ENCODE measurements at places on chromosomes 11 and 22. TPM values are rescaled to one million over a fixed set of nuclear protein-coding genes. Genes with fewer than 3 reads are reported as not detected.
A peak's percentile ranks its signal among the peaks of the same experiment; 100 is the strongest.

P2RY2 gene
- total RNA-seq = 5.6 TPM

PGA5 gene
- total RNA-seq = not detected

DRICH1 gene
- not detected for total RNA-seq

RAC2 gene
- 122 TPM for total RNA-seq

MS4A14 gene
- not detected for total RNA-seq

APBB1 gene
- total RNA-seq = 48.0 TPM

APOA1 gene
- total RNA-seq = not detected

CTR9 gene
- 33.2 TPM for total RNA-seq

UCP2 gene
- 16.5 TPM for total RNA-seq

- no peak for DNase-seq
These were observed 10.6 kb upstream of the SPI1 start for GRCh38 chr11:47388697-47389576.

DNA sequence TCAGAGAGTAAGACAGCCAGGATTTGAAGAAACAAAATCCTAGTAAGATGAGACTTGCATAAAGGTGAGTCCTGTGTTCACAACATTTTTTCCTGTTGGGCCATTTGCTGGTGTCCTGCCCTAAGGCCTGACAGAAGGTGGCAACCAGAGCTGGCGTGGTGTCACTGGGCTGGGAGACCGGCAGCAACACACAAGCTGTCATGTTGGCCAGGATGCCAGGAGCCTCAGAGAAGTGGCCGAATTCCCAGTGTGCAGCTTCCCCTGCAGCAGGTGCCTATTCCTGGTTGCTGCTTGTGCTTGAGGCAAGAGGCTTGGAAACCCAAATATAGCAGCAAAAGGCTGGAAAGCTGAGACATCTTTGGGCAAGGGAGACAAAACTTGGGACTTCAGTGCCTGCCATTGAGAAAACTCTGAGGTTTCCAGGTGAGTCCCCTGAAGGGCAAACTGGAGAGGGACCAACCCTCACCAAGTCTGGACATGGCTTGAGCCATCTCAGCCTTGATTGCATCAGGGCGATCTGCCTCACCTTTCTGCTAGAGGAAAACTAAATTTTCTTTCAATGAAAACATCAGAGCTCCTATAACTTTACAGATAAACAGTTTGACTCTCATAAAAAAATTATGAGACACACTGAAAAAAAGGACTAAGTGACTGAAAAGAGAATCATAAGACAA, 25.9 kb downstream of the ALG12 start:
- no peak for DNase-seq

DNA sequence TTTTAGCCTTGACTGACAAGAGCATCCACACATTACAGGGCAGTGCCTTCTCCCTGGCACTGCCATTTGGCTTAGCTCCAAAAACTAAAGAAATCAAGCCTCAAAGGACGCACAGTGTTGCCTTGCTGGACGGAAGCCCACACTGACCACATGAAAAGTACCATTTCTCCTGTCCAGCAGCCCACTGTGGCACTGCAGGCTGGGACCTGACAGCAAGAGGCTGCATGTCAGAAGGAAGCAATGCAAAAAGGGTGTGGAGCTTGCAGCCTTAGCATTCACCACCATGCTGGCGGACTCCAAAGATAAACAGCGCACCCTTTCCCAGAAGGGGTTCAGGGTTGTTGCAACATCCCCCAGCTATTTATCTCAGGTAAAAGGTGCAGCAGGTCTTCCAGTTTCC, 109.3 kb upstream of the BMAL1 start:
- no peak for DNase-seq

DNA sequence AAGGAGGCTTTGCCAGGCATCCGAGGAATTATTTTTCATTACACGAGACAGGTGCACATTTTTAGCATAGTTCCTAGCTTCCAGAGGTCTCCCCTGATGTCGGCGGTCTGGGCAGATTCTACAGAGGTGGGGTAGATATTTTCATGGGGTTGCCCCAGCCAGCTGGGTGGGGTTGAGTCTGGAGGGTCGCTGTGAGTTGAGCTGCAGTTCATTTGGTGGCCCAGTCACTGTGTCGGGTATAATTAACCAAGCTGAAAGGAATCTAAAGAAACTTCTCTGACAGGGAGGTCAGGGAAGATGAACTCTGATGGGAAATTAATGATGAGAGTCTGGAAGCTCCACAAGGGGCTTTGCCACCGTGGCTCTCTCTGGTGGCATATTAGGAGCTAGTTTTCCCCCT, 233.7 kb upstream of the NAV2 start:
- no peak for DNase-seq

DNA sequence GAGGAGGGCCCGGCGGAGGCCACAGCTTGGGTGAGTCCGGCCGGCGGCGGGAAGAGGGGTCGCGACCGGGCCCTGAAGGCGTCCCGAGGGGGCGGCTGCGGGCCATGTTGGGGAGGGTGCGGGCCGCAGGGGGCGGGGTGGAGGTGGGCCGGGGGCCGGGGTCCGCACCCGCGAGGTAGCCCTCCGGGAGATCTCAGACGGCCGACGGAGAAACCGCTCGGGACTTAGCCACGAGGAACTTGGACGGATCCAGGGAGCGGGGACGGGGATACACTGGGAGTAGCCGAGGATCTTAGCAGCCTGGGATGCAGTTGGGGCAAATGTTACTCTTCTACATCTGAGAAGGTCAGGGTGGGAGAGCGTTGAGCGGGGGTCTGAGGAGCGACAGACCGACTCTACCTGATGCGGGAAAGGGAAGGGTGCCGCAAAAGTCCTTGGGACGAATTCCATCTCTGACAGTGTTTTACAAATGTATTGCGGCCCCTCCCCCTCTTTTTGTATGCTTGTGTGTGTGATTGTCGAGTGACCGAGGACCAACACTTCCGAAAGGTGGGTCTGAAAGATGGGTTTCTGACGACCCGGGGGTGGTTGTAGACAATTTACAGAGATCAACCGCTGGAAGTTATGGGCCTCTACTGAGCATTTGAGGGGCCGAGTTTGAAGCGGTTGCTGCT, 658 bp downstream of the STIP1 start:
- peak; percentile 39 for DNase-seq

GRCh38 chr11:76839311-76839710, 21.4 kb upstream of the ACER3 start:
- peak; percentile 40 for DNase-seq

DNA sequence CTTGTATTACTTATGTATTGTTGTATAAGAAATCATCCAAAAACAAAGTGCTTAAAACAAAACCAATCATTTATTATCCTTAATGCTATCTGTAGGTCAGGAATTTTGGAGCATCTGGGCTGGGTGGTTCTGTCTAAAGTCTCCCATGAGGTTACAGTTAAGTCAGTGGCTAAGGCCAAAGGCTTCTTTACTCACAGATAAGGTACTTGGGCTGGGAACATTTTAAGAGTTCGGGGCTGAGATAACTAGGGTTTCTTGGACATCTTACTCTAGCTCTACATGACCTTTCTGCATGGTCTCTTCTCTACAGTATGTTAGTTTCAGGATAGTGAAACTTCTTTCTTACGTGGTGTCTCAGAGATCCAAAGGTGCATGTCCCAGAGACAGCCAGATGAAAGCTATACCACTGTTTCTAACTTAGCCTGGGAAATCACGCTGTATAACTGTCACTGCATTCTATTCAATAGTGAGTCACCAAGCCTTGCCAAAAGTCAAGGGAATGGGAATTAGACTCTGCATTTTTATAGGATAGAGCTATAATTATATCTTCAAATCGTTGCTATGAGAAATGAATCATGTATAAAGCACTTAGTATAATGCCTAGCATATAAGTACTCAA, 29.6 kb downstream of the SOX6 start:
- DNase-seq = no peak

DNA sequence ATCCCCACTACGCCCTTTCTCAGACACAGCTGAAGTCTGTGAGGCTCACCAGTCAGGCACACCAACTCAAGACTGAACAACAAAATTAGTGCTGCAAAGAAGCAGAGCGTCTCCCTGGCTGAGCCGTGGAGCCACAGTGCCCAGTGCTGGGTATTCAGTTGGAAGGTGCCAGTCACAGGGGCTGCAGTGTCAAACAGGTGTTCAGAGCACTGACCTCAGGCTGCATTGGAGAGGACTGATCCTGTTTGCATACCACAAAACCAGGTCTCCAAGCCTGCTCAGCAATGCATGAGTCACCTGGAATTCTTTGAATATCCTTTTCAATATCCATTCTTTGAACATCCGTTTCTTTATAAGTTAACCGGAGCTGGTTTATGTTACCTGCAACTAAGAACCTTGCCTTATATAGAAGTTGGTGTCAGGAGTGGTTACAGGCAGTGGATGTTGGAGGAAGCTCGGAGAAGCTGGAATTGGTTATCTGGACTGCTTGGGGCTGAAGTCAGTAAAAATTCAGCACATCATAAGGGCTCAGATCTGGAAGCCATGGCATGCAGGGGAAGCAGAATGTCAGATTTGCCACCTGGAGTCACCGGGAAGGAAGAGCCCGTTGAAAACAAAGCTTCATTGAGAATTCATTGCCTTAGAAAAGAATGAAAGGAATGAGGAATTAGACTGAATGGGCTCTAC, 30.3 kb downstream of the PDGFB start:
- no peak for DNase-seq

GRCh38 chr22:48112687-48113521, 1350.5 kb downstream of the TBC1D22A start:
- DNase-seq = no peak

DNA sequence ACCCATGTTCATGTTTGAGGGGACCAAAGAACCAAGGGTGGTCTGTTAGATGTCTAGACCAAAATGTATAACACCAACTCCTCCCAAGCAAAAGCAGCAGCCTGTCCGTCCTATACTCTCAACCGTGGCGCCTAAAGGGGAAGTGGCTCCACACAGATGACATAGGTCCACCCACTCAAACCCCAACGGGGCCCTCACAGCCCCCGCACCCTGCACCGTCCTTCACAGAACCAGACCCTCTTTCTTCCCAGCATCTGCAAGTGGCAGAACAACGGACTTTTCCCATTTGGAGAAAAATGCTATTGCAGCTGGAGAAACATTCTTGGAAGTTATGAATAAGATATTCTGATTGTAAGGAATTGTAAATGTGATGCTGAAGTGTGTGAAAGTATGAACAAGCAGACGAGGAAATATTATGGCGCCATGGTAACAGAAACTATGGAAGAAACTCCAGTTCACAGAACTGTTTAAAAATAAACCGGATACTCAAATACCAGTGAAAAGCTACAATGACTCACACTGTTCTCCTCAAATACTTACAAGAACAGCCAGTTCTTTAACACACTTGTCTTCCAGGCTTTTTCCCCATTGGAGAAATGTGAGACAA, 76.5 kb upstream of the ARFGAP3 start:
- DNase-seq = peak; percentile 95

GRCh38 chr11:94525546-94526324, 13.5 kb downstream of the C11orf97 start:
- DNase-seq = peak; percentile 68

GRCh38 chr22:18062421-18062820, 15.4 kb upstream of the PEX26 start:
- DNase-seq = no peak

GRCh38 chr22:39312410-39312809, 7.0 kb downstream of the RPL3 start:
- no peak for DNase-seq

- DNase-seq = no peak
These were observed 398 bp upstream of the CRACR2B start for GRCh38 chr11:827146-827896.

DNA sequence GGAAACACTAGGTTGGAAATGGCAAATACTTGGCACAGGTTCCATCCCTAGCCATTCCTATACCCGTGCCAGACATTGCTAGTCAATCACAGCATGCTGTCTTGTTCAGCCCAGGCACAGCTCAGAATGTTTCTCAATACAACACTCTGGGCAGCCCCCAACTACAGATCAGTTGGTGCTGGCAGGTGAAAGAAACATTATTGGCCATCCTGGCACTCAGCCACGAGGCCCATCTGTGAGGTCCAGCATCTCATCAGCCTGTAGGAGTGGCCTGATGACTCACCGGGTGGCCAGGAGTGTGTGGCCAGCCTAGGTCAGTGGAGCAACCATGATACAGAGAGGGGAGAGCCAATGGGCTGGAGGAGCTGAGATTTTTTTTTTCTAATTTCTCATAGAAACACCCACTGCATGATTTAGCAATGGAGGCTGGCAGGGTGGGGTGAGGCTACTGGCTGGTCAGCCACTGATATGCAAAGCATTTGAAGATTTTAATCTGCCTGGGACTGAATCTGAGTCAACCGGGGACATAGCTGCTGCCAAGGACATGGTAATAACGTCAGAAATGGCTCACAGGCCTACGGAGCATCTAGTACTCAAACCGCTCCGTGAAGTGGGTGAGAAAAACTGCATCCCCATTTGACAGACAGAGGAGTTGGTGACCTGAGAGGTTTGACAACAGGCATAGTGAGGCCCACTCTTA, 5.4 kb downstream of the MYO18B start:
- peak; percentile 88 for DNase-seq

- peak; percentile 83 for DNase-seq
These were observed 9.7 kb upstream of the CCKBR start for GRCh38 chr11:6249770-6250555.

DNA sequence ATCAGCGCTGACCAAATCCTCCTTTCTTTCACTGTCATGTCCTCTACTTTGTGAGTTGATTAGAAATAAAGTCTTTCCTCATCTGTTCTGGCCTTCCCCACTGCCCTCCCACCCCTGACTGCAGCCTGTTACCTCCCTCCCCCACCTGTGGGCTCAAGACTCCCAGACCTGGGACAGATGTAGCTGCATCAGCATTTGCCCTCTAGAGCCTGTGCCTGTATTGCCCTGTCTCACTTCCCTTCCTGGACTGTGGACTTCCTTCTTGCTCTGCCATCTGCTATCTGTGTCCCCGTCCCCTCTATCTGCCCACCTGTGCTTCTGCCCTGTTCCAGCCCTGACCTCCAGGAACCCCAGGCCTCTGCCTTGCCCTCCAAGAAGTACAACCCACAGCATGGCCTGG, 122.5 kb downstream of the GALNT18 start:
- no peak for DNase-seq

- no peak for DNase-seq
These were observed 101.2 kb upstream of the TIMP3 start for GRCh38 chr22:32700191-32700882.

DNA sequence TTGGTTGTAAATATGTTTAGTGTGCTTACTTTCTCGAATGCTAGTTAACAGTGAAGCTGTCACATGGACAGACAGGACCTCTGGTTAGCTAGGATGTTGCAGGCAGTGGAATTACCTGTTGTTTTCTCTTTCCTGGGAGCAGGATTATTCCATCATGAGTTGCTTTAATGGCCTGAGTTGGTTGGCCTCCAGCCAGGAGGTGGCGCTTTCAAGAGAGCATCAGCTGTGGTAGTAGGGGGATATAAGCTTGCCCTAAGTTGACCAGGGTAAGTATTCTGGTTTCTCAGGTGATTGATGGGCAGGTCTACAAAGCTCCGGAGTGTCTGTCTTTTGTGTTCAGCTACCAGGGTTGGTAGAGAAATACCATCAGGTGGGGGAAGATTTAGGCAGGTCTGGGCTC, 43.5 kb downstream of the NELL1 start:
- DNase-seq = no peak

GRCh38 chr22:42282252-42282942, 11.9 kb upstream of the TCF20 start:
- no peak for DNase-seq

GRCh38 chr22:30244066-30244465, 2.5 kb downstream of the LIF start:
- no peak for DNase-seq

GRCh38 chr11:35106595-35106994, 32.4 kb upstream of the CD44 start:
- no peak for DNase-seq
